ENCODE measurements at places on chromosomes 1 and 21.

DNA sequence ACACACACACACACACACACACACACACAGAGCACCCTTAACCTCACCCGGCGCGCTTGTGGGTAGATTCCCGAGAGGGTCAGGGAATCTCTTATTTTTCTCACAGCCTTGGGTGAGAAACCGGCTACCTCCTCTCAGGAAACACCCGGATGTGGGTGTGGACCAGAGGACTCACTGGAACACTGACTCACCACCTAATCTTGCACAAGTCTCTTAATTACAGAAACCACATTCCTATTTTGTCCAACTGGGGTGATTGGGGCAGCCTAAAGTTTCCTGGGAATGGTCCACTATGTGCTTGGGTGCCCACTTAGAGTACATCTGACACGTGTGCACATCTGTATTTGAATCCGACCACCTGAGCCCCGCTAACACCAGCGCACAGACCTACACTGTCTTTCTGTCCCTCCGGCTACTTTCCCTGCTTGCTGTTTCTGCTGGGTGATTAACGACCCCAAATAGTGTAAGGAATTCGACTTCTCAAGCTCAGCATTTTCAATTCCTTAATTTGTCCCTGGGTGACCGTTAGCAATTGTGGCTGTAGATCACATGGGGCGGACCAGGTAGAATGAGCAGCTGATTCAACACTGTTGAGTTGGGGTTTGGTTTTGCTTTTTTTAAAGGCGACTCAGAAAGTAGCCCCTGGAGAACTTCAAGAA, 14.0 kb upstream of the TBX15 start:
- peak; percentile 32 for DNase-seq

DNA sequence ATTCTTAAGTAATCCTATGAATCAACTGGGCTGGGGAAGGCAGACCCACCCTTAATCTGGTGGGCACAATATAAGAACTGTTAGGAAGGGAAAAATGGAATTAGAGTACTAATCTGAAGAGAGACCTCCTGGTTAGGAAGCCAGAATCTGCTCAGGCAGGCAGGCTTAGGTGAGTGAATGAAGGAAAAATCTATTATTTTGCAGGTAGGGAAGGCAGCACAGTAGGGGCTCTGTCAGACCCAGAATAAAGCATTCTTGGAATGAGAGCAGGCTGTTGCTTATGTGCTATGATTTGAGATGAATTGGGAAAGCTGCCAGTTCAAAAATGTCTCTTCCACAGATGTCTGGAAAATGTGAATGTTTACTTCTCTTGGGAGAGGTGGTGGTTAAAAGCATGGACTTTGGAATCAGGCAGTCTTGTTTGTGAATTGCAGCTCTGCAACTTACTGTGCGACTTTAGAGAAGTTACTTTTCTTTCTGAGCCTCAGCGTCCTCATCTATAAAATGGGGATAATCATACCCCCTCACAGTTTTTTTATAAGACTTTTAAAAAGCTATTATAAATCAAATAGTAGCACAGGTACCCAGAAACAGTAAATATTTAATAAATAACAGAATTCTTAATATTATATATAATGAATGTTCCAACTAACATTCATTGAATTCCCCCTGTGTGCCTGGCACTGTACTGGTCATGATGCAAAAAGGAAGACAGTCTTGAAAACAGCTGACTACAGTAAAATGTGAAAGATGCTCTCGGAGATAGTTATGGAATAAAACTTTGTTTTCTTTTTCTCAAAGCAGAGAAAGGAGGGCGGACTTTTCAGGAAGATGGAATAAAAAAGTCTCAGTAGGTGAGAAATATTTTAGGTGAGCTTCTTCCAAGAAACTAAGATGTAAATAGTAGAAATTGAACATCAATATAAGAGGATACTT, 15.3 kb upstream of the ZNF644 start:
- no peak for DNase-seq

- DNase-seq, result no peak
Observed at GRCh38 chr1:97608272-97608671, 312.6 kb downstream of the DPYD start.

GRCh38 chr1:13761883-13762282, 61.9 kb downstream of the PRDM2 start:
- no peak for DNase-seq

GRCh38 chr21:37462087-37462861, 95.7 kb downstream of the DYRK1A start:
- no peak for DNase-seq

DNA sequence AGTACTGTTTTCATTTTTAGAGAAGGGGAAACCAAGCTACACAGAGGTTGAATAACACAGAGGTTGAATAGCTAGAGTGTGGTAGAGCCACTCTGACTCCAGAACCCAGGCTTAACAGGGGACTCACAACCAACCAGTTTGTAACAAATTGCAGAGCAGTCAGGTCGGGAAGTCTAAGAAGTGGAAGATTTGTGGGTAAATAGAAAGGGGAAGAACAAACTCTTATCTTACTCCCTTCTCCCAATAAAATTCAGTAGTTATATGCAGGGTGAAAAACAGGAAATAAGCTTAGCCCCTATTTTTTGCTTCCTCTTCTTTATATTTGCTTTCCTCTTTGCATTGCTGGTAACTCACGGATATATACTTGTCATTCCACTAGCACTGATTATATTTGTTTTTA, 23.2 kb downstream of the CDC42 start:
- no peak for DNase-seq

- DNase-seq, result no peak
Observed at GRCh38 chr1:227894831-227895451, 52.8 kb downstream of the WNT9A start.

DNA sequence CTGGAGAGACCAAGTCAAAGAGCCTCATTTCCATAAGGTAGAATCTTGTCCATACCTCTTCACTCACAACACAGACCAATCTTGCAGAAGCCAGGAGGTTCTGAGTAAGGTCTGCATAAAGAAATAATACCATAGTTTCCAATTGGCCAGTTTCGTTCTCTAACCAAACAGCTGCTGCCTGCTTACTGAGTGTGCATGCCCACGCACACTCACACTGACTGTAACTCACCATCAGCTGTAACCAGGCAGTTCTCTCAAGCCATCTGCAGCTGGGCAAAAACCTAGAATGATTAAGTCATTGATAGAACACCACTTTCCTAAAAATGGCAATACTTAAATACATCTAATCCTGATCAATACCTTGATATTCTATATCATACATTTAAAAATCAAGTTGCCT, 106.6 kb upstream of the VAV3 start:
- no peak for DNase-seq

DNA sequence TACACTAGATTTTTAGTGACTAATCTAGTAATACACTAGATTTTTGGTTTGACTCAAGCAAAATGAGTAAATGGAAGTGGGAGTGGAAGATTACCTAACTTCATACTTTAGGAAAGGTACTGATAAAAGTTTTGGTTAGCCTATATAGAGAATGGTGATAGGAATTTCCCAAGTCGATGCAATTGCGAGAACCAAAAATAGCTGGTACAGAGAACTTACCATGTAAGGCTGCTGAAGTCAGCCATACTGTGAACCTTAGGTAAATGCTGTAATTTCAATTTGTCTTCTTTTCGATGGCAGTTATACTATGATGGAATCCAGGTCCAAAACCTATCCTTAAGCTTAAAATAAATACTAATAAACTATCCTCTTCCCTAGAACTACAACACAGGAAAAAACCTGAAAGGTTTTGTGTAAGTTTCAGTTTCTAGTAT, 4.6 kb downstream of the PNRC2 start:
- no peak for DNase-seq

- no peak for DNase-seq
Observed at GRCh38 chr1:108678706-108679105, 13.4 kb upstream of the PRPF38B start.

DNA sequence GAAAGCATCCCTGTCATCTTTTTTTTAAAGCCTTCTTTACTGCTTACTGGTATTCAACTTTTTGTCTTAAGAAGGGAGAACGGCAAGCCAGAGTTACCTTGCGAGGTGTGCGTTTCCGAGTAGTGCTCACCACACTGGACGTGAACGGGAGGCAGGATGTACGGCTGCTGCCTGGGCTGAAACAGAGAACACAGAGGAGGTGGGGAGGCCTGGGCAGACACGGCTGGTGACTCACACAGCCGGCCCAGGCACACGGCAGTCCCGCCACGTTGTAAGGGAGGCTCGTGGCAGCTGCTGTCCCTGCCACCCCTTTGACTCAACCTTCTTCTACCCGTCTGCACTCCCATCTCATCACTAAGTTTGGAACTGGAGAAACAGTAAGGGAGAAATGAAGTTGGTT, 105.8 kb downstream of the SMYD2 start:
- no peak for DNase-seq

DNA sequence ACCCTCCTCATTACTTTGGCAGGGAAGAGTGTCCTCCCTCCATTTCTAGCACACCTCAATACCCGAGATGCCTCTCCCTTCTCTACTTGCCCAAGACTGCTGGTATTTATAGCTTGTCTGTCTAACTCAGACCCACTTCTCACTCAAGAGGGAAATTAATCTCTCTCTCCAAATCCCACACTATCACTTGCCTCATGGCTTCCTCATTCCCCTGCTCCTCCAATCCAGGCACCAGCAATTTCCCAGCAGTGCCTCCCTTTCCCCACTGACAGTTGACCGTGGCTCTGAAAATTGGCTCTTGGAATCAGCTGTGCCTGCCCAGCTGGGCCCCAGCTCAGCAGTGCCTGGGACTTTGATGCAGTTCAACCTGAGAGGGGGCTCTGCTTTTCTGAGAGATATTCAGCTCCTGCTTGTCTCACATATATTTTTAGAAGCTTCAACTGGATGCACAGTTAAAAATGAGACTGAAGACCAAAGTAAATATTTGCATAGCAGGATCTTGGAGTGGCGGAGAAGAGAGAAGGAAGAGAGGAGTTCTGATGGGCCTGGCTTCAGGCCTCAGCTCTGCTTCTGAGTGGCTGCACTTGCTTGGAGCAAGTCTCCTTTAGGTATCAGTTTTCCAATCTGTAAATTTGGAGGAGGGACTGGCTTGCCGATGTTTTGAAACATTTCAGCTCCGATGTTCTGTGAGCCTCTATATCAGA, 81.1 kb upstream of the SPATA6 start:
- no peak for DNase-seq
